ENCODE measurements at places on chromosomes 5 and 9.

DNA sequence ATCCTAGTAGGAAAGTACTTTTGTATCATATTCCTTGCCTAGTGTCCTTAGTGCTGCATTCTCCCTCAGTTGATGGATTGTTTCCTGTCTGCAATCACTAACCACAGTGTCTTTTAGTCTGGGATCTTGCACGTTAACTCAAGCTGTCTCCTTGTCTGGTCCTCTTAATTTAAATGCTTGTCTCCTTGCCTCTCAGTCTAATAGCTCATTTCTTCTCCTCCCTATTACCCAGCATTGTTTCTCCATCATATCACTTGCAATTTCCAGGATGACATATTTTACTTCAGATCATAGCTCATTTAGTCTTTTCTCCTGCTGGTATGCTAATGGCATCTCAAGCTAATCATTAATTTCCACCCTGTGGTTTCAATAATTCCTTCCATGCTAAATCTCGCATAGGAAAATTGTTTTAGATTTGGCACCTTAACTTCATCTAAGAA, 2052.0 kb upstream of the C9orf72 start:
- DNase-seq = peak; percentile 50

- peak; percentile 90 for DNase-seq
Observed at GRCh38 chr5:124692324-124692723, 54.1 kb downstream of the ZNF608 start.

DNA sequence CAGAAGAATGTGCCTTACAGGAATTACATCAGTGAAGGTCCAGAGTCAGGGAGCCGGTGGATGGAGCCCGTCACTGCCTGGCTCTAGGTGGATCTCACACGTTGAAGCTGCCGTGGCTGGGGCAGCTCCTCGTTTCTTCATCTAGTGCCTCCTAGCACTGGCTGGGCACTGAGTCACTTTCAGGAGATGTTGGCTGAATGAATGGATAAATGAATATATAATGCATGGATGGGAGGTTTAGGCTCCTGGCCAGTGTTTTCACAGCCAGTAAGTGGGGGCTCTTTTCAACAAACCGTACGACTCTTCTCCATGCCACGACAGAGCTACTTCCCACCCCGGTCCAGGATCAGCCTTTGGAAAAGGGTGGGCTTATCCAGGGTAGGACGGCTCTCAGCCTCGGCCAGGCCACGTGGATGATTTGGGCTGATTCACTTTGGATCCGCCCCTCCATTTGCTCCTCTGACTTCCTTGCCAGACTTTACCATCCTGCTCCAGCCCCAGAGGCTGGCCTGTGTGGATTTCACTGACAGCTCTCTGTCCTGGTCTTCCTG, 1.3 kb upstream of the SH3PXD2B start:
- peak; percentile 70 for DNase-seq

DNA sequence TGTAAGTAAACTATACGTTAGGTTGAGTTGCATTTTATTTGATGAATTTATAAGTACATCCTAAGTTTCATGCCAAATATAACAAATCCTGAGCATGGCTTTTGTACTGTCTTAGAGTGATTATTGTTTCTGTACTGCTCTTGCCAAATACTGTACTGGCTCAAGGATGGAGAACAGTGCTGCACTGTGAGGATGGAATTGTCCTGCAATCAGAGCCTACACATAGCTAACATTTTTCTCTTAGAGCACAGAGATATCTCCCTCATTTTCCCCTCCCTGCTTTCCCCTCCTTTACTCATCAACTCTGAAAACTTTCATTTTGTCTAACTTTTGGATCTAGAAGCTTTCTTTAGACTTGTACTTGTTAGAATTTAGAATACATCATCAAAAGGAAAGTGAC, 28.3 kb downstream of the LRRC70 start:
- peak; percentile 15 for DNase-seq

DNA sequence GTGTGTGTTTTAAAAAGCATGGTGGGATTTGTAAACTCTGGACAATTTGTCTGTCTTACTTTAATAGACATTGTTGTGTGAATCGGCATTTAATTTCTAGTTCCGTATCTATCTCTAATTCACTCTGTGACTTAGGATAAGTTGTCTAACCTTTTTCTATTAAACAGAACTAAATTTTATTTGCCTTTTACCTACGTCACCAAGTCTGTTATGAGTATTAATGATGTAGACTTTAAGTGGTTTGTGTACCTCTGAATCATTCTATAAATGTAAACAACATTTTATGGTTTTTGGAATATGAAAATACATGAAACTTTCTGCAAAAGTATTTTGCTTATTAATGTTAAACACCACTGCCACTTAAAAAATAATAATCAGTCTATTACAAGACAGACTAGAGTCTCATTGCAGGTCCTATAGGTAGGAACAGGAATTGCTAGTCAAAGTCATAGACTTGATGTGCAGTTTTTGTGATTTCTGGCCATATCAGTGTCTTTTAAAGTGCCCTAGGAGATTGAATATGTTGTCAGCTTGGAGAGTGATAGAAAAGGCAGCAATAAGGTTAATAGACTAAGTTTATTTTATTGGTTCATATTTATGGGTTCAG, 5.6 kb downstream of the RBM27 start:
- no peak for DNase-seq

Measured in fibroblast of skin of scalp (primary cell).